ENCODE measurements at places on chromosomes 5 and 9.

DNA sequence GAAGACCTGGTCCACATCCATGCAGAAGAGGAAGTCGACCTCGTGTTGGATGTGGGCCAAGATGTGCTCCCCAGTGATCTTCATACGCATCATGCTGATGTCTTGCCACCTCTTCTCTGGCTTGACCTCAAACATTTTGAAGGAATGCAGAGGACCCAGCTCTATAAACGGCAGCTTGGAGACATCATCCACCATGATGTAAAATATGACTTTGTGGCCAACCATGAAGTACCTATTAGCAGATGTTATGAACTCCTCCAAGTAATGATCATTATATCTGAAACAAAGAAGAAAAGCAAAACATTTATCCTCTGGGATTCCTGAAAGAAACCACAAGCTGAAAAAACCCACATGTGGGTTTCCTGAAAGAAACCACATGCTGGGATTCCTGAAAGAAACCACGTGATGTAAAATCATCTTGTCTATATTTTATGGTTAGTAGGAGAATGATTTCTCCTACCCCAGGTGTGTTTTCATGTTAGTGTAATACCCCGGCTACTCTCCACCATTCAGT lies 52.3 kb downstream of the GGTA1 start:
- peak; percentile 63 for DNase-seq

- no peak for DNase-seq
Observed at GRCh38 chr5:178349625-178350353, 117.2 kb upstream of the PHYKPL start.

GRCh38 chr9:100111235-100111634 lies 12.2 kb downstream of the INVS start:
- DNase-seq, result peak; percentile 88

DNA sequence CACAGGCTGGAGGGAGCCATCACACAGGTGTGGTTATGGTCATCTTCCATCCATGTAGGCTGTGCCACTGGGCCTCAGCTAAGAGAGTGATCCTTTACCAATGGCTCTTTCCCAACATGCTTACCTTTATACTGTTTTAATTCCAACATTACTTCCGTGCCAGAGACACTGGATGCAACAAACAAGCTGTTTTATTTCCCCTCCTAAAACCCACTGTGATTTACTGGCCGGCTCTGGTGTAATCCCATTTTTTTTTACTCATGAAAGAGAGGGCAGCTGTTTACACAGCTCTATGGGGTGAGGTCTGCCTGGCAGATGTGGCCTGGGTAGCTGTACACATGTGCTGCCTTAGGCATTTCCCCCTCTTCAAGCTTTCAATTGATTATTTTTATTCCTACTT lies 58.5 kb downstream of the MACROH2A1 start:
- no peak for DNase-seq

- no peak for DNase-seq
Observed at GRCh38 chr9:91087462-91087759, 274.3 kb downstream of the AUH start.

DNA sequence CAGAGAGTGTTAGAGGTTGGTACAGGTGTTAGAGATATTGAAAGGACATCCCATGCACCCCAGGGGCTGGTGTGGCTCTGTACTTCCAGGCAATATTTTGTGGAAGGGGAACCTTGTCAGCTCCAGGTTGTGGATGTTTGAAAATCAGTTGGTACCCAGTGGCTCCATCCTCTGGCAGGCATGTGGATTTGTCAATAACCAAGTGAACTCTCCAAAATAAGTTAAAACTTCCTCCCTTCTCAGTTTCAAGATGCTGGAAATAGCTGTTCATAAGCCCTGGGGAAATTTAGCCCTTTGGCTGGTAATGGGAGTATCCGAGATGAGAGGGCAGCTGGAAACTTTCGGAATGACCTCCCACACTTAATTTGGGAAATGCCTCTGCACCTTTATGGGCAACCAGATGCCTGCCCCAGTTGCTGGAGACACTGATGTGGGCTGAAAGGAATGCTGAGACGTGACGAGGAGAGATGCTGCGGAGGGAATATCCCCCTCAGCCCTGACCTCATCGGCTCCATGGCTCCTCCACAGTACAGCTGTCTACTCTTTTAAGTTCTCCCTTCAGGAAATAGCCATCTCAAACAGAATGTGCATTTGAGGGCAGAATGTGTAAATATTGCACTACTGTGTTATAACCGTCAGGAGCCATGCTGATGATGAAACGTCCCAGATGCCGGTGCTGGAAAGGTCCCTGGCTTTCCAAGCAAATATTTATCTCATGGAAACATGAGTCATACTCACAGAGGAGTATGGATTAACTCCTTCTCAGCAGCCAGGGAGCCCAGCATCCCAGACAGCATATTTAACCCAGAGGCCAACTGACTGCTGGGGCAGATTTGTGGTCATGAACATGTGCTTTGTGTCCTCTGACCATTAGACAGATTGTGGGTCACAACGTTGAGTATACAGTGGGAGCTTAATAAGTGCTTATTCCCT lies 29.5 kb downstream of the TGFBI start:
- peak; percentile 100 for DNase-seq

GRCh38 chr5:132998556-132998955 lies 27.8 kb downstream of the ZCCHC10 start:
- no peak for DNase-seq

GRCh38 chr5:44909004-44909403 lies 100.3 kb downstream of the MRPS30 start:
- DNase-seq, result no peak

DNA sequence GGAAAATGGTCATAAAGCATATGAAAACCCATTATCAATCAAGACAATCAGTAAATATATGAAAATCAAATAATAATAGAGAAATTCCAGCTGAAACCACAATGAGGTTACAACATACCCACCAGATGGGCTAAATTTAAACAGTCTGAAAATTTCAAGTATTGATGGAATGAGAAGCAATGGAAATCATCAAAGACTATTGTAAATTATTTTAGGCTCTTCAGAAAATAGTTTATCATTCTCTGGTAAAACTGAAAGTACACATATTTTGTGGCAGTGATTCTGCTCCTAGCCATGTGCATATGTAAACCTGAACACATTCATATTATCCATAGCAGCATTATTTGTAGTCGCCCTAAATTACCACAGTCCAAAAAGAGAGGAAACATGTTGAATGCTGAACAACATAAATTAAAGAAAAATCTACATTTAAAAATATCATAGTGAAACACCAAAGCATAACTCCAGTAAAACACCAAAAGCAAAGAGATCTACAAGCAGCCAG lies 215.3 kb downstream of the PRELID2 start:
- peak; percentile 29 for DNase-seq

- no peak for DNase-seq
Observed at GRCh38 chr9:35415402-35416097, 74.4 kb upstream of the RUSC2 start.

DNA sequence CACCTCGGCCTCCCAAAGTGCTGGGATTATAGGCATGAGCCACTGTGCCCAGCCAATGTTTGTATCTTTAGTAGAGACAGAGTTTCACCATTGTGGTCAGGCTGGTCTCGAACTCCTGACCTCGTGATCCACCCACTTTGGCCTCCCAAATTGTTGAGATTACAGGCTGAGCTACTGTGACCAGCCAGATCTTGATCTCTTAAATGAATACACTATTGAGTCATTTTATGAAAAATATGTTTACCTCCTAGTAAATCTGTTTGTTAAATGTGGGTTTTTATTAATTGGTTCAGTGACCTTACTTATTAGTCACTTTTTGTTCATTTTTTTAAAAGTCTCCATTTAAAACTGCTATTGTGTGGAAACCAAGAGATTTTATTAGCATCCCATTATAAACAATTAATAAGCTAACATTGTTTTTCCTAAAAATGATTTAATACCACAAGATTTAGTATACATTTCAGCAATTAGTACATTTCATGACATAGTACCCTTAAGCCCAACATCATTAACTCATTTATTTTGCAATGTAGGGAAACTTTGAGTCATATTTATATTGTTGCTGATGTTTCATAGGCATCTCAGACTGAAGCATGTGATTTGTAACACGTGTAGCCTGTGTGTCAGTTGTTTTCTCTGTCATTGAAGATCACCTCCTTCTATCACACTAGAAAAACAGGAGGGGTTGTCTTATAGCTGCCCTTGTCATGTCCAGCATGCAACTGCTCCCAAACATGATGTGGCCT lies 261.2 kb downstream of the TAF11L14 start:
- DNase-seq, result no peak

DNA sequence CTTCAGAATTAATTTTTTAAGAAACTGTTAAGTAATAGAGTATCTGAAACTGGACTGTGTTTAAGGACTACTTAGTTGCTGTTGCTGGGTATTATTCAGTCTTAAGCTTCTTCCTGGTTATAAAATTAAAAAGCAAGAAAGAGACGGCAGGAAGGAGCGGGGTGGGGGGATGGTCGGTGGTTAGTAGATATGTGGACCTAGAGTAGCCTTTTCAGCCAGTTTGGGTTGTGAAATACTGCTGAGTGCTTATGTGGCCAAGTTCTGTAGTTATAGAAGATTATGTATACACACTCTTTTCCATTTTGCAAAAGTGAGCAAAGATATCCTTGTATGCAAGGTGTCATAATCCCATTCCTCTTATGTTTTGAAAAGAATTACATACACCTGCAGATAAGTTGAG lies 28.5 kb downstream of the TRIO start:
- no peak for DNase-seq

DNA sequence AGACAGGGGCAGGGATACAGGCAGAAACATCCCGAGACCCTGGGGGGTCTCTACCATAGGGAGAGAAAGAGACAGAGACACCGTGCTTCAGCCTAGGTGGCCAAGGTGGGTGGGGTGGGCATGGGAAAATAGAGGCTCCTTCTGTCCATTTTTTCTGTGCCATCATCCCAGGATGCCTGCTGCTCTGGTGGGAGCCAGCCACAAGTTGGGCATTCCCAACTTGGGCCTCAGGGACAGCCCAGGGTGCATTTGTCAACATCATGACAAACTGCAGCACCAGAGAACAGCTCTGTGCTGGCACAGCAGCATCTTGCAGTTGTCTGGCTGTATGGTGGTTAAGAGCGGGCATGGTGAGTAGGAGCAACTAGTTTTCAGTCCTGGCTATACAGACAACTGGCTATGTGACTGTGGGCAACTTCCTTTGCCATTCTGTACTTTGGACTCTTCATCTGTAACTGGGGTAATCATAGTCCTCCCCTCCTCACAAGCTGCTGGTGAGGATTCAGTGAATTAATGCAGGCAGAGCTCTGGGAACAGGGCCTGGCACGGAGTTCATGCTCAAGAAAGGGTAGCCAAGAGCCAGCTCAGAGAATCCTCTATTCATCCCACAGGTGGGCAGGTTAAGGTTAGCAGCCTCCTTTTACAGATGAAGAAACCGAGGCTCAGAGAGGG lies 100.4 kb downstream of the RGS3 start:
- DNase-seq, result no peak

GRCh38 chr5:41176952-41177351 lies 36.4 kb downstream of the C6 start:
- DNase-seq, result no peak

DNA sequence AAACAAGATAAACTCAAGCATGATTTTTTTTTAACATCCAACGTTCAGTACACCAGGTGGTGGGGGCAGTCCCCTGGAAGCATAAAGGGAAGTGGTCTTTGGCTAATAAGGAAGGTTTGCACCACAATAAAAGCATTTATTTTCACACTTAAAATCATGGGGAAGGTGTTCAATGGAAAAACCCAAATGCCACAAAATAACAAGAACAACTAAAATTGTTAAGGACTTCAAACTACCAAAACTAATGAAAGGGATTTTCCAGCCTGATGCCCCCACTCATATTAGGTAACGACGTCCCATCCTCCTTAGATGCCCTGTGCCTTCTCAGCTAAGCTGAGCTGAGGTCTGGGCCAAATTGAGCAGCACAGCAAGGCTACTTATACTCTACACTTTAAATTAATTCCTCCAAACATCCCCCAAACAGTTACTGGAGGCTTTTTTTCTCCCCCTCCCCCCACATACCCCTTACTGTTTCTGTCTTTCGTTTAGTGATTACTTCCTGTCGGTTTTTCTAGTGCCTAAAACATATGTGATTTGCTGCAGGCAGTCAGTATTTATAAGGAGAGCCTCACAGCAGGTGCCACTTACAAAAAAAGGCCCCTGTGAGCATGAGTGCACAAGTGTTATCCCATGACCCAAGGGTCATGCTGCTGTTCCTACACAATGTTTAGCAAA lies 259.7 kb upstream of the ZNF608 start:
- no peak for DNase-seq

- no peak for DNase-seq
Observed at GRCh38 chr5:90264689-90265544, 144.6 kb downstream of the CETN3 start.

- DNase-seq, result peak; percentile 76
Observed at GRCh38 chr9:69131682-69132081, 42.4 kb upstream of the TJP2 start.

DNA sequence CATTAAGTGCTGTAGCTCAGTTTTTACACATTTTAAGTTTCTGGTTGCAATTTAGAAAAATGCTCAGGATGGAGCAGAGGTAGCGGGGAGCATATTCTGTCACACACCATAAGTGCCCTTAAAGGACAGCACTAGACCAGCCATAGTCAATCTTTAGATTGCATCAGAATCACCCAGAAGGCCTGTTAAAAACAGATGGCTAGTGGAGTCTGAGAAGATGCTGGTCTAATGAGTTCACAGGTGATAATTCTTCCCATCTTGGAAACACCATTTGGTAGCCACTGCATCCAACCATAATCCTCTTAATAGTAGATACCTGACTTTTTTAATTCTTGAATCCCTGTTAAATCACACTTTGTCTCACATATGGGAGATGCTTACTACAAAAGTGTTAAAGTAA lies 113.2 kb downstream of the CDH18 start:
- DNase-seq, result no peak

DNA sequence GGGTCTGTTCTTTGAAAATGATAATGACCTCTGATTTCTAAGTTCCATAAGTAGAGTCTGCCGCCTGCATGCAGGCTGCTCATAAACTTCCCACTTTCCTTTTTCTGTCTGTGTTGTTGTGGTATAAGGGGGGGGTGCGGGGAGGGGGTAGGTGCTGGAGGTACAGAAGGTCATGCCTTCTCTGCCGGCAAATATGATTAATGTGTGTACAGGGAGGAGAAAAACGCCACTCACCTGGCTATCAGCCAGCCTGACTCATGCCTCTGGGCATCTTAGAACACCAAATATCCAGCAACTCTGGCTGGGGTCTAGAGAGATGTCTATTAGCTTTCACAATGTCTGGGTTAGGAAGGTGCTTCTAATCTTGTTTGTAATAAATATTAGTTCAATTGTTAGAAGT lies 128.3 kb downstream of the EFNA5 start:
- DNase-seq, result no peak

DNA sequence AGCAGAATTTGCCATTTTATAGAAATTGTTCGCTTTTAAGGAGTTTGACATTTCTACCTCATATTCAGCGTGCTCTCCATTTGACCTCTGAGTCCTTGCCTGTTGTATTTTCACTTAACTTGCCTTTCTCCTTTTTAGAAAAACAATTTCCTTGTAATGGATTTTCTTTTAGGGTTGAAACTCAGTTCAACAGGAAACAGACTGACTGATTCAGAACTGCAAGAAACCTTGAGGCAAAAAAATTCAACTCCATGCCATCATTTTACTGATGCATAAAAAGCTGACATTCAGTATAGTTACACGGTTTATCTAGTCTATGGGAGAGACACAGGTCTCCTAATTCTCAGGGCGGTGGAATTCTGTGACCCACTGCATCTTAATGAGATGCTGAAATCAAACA lies 59.8 kb downstream of the MRPS30 start:
- no peak for DNase-seq
